ENCODE measurements at places on chromosomes 12 and 14. TPM values are rescaled to one million over a fixed set of nuclear protein-coding genes. Genes with fewer than 3 reads are reported as not detected.

Gene ADGRD1
- 2.0 TPM for total RNA-seq

Gene CLEC6A
- not detected for total RNA-seq

Gene RFX4
- 96.9 TPM for total RNA-seq

GRCh38 chr14:99728981-99729451, 44.9 kb downstream of the CYP46A1 start:
- ATAC-seq = no peak

- ATAC-seq = no peak
Observed at GRCh38 chr12:10268037-10268436, 39.6 kb upstream of the KLRD1 start.
